ENCODE measurements at places on chromosomes 1 and 21. TPM values are rescaled to one million over a fixed set of nuclear protein-coding genes. Genes with fewer than 3 reads are reported as not detected.

DNA sequence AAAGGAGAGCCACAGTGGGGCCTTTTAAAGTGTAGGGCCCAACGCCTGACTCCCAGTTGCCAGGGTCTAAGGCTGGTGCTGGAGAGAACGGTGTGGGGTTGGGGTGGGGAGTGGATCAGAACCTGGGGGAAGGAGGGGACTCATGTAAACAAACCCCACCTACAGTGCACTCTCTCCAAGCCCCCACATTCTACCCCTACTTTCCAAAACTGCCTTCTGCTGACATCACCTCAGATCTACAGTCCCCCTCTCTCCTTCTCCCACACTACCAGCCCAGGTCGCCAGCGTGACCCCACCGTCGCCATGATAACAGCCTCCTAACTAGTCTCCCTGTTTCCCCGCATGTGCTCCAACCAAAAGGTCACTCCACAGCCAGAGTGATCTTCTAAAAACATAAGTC lies 26.6 kb downstream of the TNNT2 start:
- H3K4me3 ChIP-seq: no peak overlapping the region
- no peaks in the 10 kb centered on the region for H3K4me1 ChIP-seq
- H3K36me3 ChIP-seq: no peaks in the 10 kb centered on the region
- peaks cover 4% of the 10 kb centered on the region for H3K27me3 ChIP-seq
- DNase-seq: no peak

GRCh38 chr1:84738237-84738636 lies 48.0 kb upstream of the SSX2IP start:
- H3K27me3 ChIP-seq: peaks cover 7% of the 10 kb centered on the region
- no peaks in the 10 kb centered on the region for H3K4me1 ChIP-seq
- DNase-seq: no peak
- no peak overlapping the region for H3K27ac ChIP-seq
- H3K4me3 ChIP-seq: no peak overlapping the region

DNA sequence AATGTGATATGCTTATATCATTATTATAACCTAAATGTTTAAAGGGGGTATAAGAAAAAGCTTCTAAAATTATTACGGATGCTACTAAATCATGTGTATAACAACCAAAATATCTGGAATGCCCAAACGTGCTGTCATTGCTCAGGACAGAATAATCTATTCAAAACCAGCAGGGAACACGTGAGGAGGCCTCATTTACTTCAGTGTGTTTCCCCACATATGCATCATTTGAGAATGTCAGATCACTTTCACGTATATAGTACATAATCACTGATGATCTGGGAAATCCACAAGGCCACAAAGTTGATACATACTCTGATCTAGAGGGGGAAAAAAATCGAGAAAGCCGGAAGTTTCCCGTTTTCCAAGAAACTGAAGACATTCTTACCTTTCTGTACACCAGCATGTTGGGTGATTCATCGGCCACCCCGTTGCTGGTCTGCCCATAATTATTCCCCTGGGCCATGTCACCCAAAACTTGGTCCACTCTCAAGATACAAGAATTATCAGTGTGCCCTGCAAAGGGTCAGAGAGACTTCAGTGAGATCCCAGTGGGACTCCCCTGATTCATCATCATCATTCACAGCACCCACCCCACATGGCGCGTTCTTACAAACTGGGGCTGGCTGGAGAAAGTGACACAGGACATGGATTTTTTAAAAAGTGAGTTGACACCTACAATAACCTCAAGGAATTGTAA lies 1.5 kb downstream of the RGS7 start:
- no peak for DNase-seq
- H3K4me3 ChIP-seq: no peak overlapping the region
- peaks cover 4% of the 10 kb centered on the region for H3K4me1 ChIP-seq
- H3K27me3 ChIP-seq: peaks cover 6% of the 10 kb centered on the region

Gene CD46
- polyA plus RNA-seq: 159 TPM

DNA sequence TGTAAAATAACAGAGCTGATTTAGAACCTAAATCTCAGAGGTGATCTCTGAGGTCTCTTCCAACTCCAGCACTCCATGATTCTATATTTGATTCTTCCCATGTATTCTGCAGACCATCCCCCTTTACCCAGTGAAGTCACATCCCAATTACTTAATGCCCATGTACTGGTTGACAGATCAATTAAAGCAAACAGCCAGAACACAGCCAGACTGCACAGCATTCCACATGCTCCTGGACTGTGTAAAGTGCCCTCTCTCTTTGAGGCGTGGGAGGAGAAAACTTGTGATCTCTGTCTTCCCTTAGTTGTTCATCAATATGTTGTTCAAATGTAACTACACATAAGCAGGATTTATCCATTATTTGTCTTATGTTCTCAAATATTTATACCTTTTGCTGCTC lies 18.1 kb downstream of the NOS1AP start:
- H3K4me3 ChIP-seq: no peak overlapping the region
- peaks cover 17% of the 10 kb centered on the region for H3K27me3 ChIP-seq
- no peaks in the 10 kb centered on the region for H3K4me1 ChIP-seq
- H3K27ac ChIP-seq: no peak overlapping the region
- H3K36me3 ChIP-seq: no peaks in the 10 kb centered on the region
- DNase-seq: no peak

Gene FAM229A
- not detected for polyA plus RNA-seq

DNA sequence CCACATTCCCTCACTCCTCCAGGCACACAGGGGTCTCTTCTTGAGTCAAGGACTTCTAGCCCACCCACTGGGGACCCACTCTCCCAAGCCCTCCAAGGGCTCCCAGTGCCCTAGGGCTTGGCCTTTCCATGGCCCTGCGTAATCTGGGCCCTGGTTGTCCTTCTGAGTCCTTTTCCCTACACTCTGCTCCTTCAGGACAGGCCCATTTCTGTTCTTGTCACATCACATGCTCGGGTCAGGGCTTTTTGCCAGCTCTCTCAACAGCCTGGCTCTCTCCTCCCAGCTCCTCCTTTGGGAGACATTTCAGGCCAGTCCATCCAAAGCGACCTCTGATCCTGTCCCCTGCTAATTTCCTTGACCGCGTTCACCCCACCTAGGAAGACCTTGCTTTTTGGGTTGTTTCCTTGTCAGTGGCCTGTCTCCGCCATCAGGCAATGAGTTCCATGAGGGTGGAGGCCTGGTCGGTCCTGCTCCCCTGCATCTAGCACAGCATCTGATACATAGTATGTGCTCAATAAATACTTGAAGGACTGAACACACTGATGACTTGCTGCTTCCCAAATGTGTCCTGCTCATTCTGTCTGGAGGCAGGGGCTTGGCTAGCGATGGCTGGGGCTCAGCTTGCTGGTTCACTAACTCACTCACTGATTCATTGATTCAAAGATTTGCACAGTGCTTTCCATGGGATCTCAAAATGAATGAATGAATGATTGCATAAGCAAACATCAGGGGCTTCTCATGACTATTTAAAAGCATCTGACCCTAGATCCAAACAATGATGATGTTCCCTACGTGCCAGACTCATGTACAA lies 44.8 kb downstream of the DHRS3 start:
- H3K27ac ChIP-seq: no peak overlapping the region
- DNase-seq: no peak
- no peaks in the 10 kb centered on the region for H3K27me3 ChIP-seq

- H3K27me3 ChIP-seq: no peaks in the 10 kb centered on the region
- peaks cover 23% of the 10 kb centered on the region for H3K4me1 ChIP-seq
- H3K27ac ChIP-seq: peak overlapping the region; percentile 90
Measured at GRCh38 chr1:40980068-40980452, 564 bp downstream of the CTPS1 start.

- peaks cover 4% of the 10 kb centered on the region for H3K27me3 ChIP-seq
- no peaks in the 10 kb centered on the region for H3K4me1 ChIP-seq
- no peak overlapping the region for H3K27ac ChIP-seq
- no peak overlapping the region for H3K4me3 ChIP-seq
- H3K36me3 ChIP-seq: no peaks in the 10 kb centered on the region
Measured at GRCh38 chr1:38094711-38095290, 48.2 kb upstream of the POU3F1 start.

- H3K27ac ChIP-seq: no peak overlapping the region
- H3K27me3 ChIP-seq: peaks cover 2% of the 10 kb centered on the region
- no peak overlapping the region for H3K4me3 ChIP-seq
- H3K36me3 ChIP-seq: no peaks in the 10 kb centered on the region
- H3K4me1 ChIP-seq: no peaks in the 10 kb centered on the region
- DNase-seq: no peak
Measured at GRCh38 chr1:59156526-59157199, 140.2 kb upstream of the FGGY start.

Gene SLAMF7
- 0.17 TPM for polyA plus RNA-seq

Gene GUCA2B
- polyA plus RNA-seq: not detected

Gene CD84
- 20.7 TPM for polyA plus RNA-seq

Gene CCDC185
- polyA plus RNA-seq: not detected

DNA sequence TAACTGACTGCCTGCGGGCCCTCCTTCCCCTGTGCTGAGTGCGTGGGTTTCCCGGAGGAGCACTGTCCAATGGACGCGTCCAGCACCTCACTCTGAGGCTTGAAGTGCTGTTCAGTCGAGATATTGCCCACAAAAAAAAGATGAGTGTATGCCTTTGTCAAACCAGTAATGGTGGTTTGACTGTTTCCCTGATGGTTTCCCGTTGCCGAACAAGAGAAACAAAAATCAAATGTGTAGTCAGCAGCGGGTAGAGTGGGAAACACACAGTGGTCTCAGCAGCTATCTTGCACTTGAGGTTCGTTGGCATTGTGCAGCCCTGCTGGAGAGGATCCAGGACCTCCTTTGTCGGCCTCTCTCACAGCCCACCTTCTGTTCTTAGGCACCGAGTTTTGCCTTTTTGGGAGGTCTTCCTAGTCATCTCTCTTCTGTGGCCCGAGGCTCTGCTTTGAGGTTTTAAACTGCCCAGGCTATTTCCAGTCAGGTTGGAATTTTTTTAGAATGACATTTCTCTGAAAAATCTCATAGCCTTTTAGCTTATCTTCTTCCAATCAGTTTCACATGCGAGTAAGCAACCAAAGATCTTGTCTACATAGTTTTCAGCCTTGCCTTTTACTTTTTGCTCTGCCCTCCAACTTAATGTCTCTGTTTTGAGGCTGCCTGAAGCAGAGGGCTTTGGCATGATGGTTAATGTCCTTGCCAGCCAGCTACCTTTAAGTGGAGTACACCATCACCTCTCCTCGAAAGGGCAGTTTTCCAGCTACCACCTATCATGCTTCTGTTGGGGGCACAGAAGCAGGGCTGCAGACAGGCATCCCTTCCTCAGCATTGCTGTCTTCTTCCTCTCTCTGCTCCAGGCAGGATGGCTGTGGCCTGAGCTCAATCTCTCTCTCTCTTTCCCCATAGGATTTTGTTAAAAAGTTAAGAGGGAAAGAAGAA lies 132.3 kb downstream of the URB2 start:
- H3K27ac ChIP-seq: no peak overlapping the region
- H3K36me3 ChIP-seq: no peaks in the 10 kb centered on the region
- DNase-seq: no peak
- H3K4me1 ChIP-seq: peaks cover 5% of the 10 kb centered on the region
- H3K4me3 ChIP-seq: no peak overlapping the region

Gene SNAPIN
- 120 TPM for polyA plus RNA-seq

Gene LCA5L
- not detected for polyA plus RNA-seq

Gene IL22RA1
- not detected for polyA plus RNA-seq

DNA sequence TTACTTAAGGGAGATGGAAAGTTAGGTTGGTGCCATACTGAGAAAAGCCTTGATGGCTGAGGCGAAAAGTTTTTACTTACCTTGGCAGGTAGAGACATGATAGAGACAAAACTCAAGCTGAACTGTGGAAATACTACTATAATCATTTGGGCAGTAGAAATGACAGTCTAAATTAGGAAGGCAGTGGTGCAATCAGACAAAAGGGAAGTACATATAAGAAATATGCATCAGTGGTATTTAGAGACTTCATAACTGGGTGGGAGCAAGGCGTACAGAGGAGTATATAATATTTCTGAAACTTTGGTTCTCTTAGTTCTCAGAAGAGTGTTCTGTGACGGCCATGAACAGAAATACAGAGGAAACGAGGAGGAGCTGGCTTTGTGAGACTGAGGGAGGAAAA lies 2.4 kb upstream of the CEP350 start:
- H3K36me3 ChIP-seq: no peaks in the 10 kb centered on the region
- H3K27me3 ChIP-seq: no peaks in the 10 kb centered on the region
- peaks cover 32% of the 10 kb centered on the region for H3K4me1 ChIP-seq
- no peak overlapping the region for H3K4me3 ChIP-seq
- peak overlapping the region; percentile 93 for H3K27ac ChIP-seq

GRCh38 chr1:1432274-1432950 lies 3.1 kb upstream of the VWA1 start:
- H3K4me3 ChIP-seq: no peak overlapping the region
- H3K27me3 ChIP-seq: peaks cover 4% of the 10 kb centered on the region
- H3K36me3 ChIP-seq: no peaks in the 10 kb centered on the region
- H3K27ac ChIP-seq: no peak overlapping the region
- DNase-seq: no peak
- H3K4me1 ChIP-seq: peaks cover 11% of the 10 kb centered on the region

DNA sequence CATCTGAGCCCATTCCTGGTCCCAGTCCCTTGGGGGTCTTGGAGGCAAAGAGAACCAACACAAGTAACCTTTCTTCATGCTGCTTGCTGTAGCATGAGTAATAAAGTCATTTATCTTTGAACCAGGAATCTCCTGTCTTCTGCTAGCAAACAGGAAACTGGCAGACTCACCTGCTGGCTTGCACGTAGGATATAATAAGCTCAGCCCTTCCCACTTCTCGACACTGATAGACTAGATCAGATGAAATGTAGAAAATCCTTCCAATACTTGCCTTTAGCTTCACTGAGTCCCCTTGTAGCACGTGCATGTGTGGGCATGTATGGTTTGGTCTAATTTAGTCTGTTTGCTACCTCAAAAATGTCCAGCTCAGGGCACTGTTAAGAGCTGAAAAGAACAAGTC lies 6.5 kb upstream of the TFF2 start:
- H3K27ac ChIP-seq: no peak overlapping the region
- DNase-seq: no peak
- H3K4me1 ChIP-seq: no peaks in the 10 kb centered on the region
- H3K4me3 ChIP-seq: no peak overlapping the region
- H3K27me3 ChIP-seq: peaks cover 4% of the 10 kb centered on the region

Gene LCE1F
- polyA plus RNA-seq: not detected

GRCh38 chr1:23019863-23020625 lies 776 bp downstream of the KDM1A start:
- H3K36me3 ChIP-seq: no peaks in the 10 kb centered on the region
- no peaks in the 10 kb centered on the region for H3K27me3 ChIP-seq
- peak overlapping the region; percentile 89 for H3K4me3 ChIP-seq
- DNase-seq: peak; percentile 40

GRCh38 chr1:210123924-210124589 lies 108.5 kb upstream of the SERTAD4 start:
- H3K4me1 ChIP-seq: no peaks in the 10 kb centered on the region
- no peaks in the 10 kb centered on the region for H3K27me3 ChIP-seq
- no peaks in the 10 kb centered on the region for H3K36me3 ChIP-seq
- H3K27ac ChIP-seq: no peak overlapping the region

Measured in CD4-positive, CD25-positive, alpha-beta regulatory T cell (primary cell).